Osteocyte (in vitro differentiated cells): ENCODE measurements at places on chromosomes 2 and 18. TPM values are rescaled to one million over a fixed set of nuclear protein-coding genes. Genes with fewer than 3 reads are reported as not detected.

DNA sequence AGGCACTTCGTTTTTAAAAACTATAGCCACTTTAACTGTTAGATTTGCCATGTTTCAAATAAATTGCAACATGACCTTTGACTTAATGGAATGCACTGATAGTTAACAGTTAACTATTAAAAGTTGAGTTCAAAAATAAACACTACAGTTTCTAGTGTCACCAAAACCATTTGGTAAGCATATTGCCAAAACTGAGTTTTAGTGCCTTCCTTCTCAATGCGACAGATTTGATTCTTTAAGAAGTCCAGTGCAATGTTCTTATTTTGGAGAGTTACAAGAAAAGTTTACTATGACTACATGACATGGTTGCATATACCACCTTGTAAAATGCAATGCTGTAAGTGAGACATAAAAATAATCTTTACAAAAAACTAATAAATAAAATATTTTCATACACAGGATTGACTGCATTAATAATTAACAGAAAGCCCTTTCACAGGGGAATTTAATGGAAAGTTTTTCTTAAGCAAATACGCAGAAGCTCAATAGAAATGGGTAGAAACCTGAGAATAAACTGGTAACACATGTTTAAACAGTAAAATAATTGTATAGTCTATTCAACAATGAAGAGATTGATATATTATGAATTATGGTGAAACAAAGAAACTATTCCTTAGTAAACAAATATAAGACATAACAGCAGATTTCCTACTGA is 53.8 kb downstream of the GRB14 start:
- DNase-seq, result no peak

LANCL1 gene
- total RNA-seq, result 65.2 and 67.3 TPM in 2 replicates

- DNase-seq, result no peak
Observed at GRCh38 chr2:99888617-99889016, 253.8 kb downstream of the AFF3 start.

GRCh38 chr18:79421275-79421857 is 25.6 kb downstream of the NFATC1 start:
- DNase-seq, result no peak

ERCC3 gene
- 47.8 and 50.3 TPM in 2 replicates for total RNA-seq

GRCh38 chr2:119377294-119377992 is 10.7 kb downstream of the DBI start:
- no peak for DNase-seq

DNA sequence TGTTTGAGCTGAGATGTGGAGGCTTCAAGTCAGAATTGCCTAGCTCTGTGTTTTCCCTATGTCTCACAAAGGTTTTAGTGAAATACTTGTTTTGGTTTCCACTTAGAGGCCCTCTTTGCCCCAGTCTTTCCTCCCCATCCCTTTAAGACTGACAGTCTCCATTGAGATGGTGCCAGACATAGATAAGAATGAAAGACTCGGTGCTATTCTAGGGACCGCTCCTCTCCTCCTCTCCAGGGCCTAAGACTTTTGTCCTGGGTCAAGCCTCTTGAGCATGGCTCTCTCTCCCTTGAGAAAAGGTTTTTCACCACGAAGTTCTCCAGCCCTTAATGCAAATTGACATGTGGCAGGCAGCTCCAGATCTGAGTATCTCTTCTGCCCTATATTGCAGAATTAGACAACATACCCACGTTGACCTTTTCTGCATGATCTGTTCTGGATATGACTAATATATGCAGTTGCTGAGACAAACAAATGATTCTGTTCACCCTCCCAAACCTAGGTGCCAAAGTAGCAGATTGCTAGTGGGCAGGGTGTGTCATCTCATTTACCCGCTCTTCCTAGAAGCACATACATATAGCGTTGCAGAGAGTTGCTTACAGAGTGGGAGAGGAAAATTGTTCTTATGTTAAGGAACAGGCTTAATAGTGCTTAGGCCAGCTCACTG is 47.5 kb upstream of the ACSL3 start:
- peak; percentile 38 for DNase-seq

POTEC gene
- not detected in 2 replicates for total RNA-seq

MAPRE3 gene
- 9.4 and 9.5 TPM in 2 replicates for total RNA-seq

DNA sequence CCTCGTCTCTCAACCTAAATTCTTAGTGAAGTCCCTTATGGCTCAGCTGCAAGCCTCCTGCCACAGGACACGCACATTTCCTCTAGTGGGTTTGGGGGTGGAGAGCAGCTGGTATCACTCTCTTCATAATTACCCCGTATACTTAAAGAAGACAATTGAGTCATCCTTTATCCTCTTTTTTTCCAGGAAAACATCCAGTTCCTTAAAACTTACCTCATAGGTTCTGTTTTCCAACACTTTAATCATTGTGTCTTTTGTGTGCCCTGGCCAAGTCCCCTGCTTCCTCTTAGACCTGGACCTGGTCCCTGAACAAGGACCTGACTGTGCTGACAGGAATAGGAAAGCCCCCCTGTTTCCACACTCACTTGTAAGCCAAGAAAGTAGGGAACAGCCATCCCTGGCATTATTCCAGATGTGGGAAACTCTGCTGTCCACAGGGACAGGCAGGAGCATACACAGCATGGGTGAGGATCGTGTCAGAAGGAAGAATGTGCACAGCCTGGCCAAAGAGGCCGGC is 42.3 kb upstream of the MYO1B start:
- DNase-seq, result no peak

DNA sequence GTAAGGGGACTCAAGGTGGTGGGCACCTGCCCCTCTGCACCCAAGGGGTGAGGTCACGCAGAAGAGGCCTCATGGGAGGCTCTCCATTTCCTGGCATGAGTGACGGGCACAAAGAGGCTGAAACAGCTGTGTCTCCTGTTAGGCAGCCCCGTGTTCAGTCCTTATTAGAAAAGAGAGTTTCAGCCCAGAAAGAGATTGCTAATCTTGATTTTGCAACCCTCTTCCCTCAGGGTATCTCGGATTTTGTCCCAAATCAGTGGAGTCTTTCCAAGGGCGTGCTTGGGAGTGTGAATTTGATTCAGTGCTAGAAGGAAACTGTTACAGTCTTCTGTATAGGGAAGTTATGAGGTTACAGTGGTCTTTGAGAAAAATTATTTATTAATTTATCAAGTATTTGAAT is 10.4 kb downstream of the TNFRSF11A start:
- no peak for DNase-seq

DNA sequence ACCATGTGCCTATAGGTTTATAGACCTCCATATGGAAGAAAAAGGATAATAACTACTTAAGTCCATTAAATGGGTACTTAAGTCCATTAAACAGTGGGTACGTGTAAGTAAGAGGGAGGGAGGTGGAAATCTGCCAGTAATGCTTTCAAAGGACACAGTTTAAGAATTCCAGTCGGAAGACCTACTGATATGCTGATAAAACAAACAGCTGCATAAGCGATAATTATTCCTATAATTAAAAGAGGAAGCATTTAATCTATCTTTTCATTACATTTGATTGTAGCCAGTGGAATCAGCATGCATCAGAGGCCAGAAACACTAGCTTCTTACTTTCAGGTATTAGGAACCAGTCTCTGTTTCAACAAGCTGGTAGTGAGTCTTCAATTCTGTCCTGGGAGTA is 96.4 kb upstream of the DDX18 start:
- DNase-seq, result no peak

SRD5A2 gene
- not detected in 2 replicates for total RNA-seq

RNF152 gene
- 70.0 and 76.4 TPM in 2 replicates for total RNA-seq

KCNJ13 gene
- total RNA-seq, result not detected in 2 replicates

GRCh38 chr2:24214880-24215279 is 40.0 kb downstream of the FAM228A start:
- DNase-seq, result no peak

DNA sequence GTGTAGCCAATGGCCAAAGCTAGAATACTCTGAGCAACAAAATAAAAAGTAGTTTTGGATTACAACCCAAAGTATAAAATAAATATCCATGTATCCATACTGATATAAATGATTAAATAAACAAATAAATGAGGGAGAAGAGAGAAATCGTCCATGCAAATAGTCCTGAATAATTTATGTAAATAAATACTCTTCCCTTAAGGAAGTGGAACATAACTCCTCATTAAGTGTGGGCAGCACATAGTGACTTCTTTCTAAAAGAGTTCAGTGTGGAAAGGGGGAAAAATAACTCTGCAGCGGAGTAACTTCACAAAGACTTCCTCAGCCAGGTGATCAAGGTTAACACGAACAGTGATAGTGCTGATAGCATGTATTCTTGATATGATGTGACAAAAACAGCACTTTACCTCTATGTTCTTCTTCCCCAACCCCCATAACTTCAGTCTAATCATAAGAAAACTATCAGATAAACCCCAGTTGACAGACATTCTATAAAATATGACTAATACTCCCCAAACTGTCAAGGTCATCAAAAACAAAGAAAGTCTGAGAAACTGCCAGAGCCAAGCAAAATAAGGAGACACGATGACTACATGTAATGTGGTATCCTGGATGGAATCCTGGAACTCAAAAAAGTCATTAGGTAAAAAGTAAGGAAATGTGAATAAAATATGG is 30.7 kb downstream of the METTL8 start:
- DNase-seq, result no peak
